ENCODE measurements at places on chromosomes 2 and 18.

DNA sequence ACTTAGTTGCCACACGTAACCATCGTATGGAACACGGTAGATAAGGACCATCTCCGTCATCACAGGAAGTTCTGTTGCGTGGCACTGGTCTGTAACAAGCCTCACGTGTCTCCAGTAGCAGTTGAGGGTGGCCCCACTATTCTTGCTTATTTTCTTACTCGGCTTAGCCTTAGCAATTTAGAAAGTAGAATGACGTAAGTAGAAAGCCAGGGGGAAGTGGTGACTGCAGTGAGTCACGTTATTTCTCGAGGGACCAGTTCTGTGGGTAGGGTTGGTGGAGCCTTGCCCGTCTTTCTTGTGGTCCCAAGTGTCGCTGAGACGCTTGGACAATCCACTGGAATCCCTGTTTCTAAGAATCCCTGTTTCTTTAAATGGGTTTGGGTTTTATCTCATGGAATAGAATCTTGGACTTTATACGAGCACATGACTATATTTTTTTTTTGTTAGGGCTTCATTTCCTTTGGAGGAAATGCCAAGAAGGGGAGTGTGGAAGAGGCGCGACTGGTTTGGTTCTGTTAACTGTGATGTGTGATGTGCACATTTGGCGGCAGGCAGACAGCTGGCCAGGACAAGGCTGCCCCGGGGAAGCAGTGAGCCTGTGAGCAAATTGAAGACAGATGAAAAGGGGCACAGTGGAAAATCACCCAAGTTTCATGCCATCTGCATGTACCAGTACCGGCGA, 96.2 kb downstream of the CABLES1 start:
- no peak for DNase-seq

DNA sequence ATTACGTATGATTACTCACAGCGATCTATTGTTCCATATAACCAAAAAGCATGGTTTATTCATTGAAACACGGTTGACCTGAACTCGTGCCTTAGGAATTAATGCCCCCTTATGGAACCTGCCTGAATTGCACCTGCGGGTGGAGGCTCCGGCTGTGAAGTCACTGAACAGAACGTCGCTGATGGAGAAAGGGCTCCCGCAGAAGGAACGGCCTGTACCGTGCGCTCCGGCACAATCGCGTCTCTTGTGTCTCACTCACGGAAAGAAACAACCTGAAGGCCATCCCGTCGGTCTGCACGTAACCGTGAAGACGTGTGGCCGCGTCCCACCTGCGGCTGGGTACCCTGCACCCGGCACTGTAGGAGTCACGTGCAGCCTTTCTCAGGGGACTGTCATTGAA, 133.1 kb downstream of the NFATC1 start:
- peak; percentile 44 for DNase-seq

DNA sequence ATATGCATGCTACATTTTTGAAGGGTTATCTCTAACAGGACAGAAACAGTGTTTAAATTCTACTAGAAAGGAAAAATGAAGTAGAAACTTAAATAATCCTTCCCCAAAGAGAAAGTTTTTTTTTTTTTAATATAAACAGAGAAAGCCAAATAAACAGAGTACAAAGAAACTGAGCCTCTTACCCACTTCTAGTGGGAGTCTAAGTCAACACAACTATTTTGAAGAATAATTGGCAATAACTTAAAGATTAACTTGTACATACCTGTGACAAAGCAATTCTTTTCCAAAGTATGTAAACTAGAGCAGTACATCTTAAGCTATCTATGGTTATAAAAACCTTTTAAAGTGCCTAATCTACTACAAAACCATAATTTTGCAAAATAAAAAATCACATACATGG, 224.7 kb downstream of the KCNH7 start:
- no peak for DNase-seq

- DNase-seq, result no peak
Observed at GRCh38 chr2:71778936-71779773, 325.8 kb downstream of the DYSF start.

- DNase-seq, result no peak
Observed at GRCh38 chr2:69946351-69947324, 14.8 kb downstream of the ASPRV1 start.

DNA sequence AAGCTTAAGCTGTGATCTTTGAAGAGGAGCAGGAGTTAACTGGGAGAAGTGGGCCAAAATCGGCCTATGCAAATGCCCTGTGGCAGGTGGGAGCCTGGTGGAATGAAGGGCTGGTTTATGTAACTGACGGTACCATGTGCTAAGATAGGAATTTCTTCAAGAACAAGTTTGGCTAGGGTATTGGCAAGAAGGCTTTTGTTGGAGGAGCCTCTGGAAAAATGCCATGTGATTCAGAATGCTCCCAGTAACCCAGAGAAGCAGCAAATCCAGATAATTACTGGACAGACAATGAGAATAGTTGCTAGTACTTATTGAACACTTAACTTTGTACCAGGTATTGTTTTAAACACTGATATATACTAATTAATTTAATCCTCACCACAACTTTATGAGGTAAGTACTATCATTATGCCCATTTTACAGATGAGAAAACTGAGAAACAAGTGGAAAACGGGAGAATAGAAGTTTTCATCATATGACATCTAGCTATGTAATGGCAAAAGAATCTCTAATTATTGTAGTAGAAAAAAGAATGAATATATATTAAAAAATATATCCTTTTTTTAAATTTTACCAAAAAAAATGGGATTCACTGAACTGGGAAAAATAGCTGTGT, 9.1 kb upstream of the FAM124B start:
- DNase-seq, result no peak

GRCh38 chr18:2303517-2304238, 267.6 kb downstream of the METTL4 start:
- DNase-seq, result no peak

- no peak for DNase-seq
Observed at GRCh38 chr2:99485824-99486223, 4.0 kb downstream of the REV1 start.

DNA sequence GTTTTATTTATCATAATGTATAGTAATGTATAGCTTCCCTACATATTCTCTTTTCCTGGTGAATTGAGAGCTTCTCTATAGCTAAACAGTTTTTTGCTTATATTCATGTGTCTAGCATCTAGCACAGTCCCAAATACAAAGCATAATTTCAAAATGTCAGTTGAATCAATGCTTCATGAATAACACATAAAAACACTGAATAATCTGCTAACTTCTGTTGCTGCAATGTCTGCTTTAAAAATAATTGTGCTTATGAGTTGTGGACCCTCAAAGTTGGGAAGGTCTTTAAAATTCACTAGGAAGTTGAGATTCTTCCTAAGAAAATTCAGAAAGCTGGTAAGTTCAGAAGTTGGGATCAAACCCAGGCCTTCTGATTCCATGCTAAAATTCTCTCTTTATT, 600.9 kb upstream of the FAM98A start:
- DNase-seq, result no peak

- peak; percentile 33 for DNase-seq
Observed at GRCh38 chr18:70489986-70490933, 201.4 kb downstream of the SOCS6 start.

DNA sequence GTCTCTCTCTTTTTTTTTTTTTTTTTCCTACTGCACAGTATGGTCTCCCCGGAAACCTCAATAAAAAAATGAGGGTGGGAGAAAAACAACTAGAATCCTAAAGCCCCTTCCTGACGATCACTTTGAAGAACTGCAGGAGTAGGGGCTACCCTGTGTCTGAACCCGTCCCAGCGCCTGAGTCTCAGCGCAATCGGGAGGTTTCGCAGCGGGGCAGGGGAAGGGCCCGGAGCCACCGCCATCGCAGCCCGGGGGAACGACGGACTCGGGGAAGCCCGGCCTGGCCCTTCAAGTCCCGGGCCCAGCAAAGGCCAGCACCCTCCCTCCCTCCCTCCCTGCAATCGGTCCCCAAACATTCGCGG, 411 bp downstream of the NARS1 start:
- no peak for DNase-seq

DNA sequence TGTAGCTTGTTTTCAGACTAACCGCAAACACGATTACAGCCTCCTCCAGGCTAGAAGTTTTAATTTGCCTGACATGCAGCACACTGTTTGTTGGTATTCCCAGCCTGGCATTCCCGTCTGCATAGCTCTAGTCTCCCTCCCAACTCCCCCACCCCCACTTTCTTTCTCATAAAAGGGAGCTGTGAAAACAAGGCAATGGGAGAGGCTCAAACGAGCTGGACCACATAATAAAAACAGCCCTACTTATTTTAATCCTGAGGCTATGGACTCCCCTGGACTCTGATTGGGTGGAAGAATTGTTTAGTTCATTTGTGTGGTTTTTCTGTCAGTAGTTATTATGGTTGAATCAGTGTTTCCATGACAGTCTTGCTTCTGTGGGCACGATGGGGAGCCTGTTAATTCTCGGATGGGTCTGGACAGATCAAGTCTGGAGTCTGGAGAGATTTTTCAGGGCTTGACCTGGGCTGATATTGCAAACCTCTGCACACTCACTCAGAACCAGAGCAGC, 1.2 kb downstream of the STON1 start:
- no peak for DNase-seq

Data from DMS153 (cell line).